ENCODE measurements at places on chromosomes 6 and 20.

- no peak for DNase-seq
Observed at GRCh38 chr6:7691021-7691420, 34.9 kb upstream of the BMP6 start.

GRCh38 chr6:46012834-46013233, 2.8 kb downstream of the CLIC5 start:
- no peak for DNase-seq

DNA sequence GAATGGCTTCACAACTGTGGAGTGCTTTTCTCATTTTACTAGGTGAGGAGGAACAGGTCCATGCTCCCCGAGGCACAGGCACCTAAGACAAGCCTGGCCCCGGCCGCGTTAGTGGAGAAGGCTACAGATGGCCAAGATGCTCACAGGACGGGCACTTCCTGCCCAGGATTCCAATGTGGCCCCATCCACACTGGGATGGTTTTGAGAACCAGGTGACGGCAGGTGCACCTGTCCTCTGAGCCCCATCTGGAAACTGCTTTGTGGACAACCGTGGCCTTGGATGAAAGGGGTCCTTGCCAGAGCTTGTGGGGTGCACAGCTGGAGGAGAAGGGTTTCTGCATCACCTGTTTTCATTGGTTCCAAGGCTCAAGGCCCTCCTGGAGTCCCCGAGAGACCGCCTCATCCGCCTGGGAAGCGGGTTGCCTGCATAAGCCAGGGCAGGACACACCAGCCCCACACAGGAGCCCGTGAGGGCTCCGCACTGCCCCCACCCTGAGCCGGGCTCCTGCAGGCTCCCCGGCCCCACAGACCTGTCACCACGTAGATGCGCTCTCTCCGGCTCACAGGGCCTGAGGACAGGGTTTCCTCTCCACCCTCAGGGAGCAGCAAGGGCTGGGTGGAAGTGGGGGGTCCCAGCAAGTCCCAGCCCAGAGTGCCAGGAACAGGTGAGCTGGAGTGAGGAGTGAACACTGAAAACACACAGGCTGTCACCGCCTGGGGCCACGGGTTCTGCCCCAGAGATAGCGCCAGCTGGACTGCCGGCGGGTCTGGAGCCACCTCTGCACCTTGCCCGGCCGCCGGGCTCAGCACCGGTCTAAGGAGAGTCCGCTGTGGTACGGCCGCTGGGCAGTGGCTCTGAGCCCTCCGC, 18.3 kb downstream of the NTSR1 start:
- DNase-seq: no peak

- DNase-seq: no peak
Observed at GRCh38 chr6:91221072-91221720, 634.3 kb upstream of the MAP3K7 start.

DNA sequence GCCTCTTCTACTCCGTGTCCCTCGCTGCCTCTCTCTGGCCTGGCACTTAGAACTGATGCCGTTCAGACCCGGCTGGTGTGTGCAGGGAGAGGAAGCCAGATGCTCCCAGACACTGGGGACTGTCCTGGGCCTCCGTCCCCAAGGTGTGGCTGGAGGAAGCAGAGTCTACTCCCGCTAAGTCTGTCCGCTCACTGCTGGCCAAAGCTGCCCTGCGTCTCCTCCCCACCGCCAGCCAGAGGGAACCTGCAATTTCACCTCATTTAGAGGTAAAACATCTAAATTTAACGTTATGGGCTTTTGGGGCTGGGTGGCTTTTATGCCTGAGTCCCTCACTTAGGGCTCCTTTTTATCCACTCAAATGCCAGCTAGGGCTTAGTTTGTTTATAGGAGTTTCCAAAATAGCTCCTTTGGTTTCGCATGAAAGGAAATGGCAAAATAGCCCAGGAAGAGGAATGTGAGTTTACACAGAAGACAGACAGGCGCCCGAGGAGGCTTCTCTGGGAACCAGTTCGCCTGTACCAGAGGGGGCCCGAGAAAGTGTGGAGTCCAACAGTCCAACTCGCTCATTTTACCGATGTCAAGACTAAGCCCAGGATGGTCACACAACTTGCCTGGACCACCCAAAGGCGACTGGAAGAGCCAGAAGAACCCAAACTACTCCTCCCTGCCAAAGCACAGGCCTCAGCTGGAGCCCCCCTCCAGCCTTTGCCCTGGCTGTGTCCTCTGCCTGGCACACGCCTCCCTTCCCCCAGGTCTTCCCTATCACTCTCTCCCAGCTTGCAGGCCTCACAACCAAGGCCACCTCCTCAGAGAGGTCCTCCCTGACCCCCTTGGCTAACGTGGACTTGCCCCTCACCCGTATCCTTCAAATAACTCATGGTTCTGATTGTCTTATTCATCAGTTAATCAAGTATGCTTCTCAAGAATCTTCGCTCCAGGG, 54.5 kb downstream of the RIPOR3 start:
- DNase-seq: no peak

- DNase-seq: no peak
Observed at GRCh38 chr6:71584712-71585436, 296.3 kb downstream of the OGFRL1 start.

All from activated T-helper 1 cell treated with anti-CD3 and anti-CD28 coated beads, Interleukin-12 subunit alpha, Interleukin-12 subunit beta, Interleukin-2, Interleukin-4 antibody, amounts not matched to agents 30 ng/mL and 10 ng/mL and 1 ng/mL, durations not matched to agents 14 hours and 24 hours and 36 hours (primary cell).